ENCODE measurements at places on chromosomes 16 and 17.

GRCh38 chr16:85448557-85449190 lies 164.4 kb upstream of the GSE1 start:
- peak; percentile 36 for DNase-seq

DNA sequence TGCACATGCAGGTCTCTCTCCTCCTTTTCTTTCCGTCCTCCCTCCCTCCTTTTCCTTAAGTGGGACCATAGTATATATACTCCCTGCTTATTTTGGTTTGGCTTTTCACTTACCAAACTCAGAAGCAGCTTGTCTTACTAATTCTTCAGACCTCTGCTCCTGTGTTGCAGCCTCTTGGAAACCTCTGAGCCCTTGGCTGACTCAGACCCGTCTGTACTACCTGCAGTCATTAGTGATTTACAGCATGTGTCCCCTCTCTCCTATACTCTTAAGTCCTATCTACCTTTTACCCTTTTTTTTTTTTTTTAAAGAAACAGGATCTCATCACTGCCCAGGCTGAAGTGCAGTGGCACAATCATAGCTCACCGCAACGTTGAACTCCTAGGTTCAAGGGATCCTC lies 207.0 kb downstream of the STX8 start:
- DNase-seq, result no peak

- DNase-seq, result no peak
These were observed 1.1 kb upstream of the PHF23 start for GRCh38 chr17:7240375-7240774.

GRCh38 chr16:82629441-82630027 lies 2.8 kb downstream of the CDH13 start:
- no peak for DNase-seq

- DNase-seq, result no peak
These were observed 11.2 kb upstream of the RANGRF start for GRCh38 chr17:8277317-8277716.

GRCh38 chr17:50364715-50365114 lies 8.3 kb downstream of the MRPL27 start:
- DNase-seq, result no peak

GRCh38 chr16:69503244-69503643 lies 62.5 kb upstream of the NFAT5 start:
- DNase-seq, result no peak

GRCh38 chr16:77971306-77972061 lies 50.9 kb upstream of the CLEC3A start:
- DNase-seq, result peak; percentile 68

- DNase-seq, result no peak
These were observed 20.2 kb downstream of the GOSR2 start for GRCh38 chr17:46943218-46943500.

- DNase-seq, result no peak
These were observed 32.2 kb downstream of the KIAA0753 start for GRCh38 chr17:6608321-6608720.

DNA sequence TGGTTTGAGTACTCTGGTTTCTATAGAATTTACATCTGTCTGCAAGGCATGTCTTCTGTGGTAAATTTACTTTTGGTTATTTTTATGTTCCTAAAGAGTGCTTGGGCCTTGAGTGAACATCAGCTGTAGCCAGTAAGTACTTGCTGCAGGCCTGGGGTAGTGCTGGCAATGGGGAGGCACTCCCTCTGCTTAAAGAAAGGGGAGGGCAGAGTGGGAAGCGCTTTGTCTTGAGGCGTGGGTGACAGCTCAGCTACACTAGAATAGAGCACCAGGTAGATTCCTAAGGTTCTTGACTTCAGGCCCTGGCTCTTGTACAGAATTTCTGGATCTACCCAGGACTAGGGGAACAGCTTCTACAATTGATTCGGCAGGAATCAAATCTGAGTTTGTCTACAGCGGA lies 50.6 kb downstream of the MPHOSPH6 start:
- no peak for DNase-seq

DNA sequence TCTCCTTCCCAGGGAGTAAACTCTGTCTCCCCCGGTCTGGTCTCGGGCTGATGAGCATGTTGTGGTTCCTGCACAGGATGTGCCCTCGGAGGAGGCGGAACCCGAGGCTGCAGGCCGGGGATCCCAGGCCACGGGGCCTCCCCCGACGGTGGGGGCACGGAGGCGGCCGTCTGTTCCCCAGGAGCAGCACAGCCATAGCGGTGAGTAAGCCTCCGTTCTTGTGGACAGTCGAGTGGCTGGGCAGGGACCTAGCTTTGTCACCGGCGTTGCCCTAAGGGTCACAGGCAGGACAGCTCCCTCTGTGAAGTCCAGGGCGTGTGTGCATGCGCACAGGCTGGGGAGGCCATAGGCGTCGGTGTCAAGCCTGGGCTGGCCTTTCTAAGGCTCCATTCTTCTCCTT lies 3.5 kb downstream of the ZNF213 start:
- no peak for DNase-seq

DNA sequence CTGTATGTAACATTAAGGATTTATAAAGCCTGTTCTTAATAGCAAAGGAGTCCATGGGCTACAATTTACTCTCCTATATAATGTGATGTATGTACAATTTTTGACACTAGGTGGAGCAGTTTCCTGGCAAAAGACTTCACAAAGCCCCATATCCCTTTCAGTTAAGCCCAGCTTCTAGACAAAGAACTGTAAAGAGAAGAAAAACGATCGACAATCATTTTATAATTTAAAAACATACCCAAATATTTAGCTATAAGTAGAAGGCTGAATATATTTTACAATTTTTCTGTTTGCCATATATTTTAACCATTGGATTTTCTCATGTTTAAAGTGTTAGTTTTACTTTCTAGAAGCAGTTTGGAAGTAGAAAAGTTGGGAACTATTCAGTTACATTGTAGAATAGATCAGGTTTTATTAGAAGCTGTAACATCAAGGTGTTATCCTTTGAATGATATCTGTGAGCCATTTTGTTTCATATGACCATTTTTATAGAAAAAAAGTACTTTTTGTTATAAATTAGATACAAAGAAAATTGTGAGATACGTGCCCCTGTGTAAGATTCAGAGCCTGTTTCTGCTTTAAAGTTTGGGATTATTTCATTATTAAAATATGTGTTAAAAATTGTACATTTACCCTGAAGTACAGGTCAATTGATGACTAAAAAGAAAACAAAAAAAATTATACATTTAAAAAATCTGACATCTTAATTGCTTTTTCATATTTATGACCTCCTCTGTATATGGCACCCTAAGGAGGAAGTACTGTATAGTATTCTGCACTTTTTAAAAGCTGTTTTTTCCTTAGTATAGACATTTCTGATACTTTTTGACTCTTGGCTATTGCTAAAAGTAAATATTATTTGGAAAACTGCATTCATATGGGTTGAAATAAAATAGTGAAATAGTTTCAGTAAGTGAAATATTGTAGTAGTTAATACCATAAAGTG lies 46.3 kb downstream of the VMP1 start:
- peak; percentile 90 for DNase-seq

DNA sequence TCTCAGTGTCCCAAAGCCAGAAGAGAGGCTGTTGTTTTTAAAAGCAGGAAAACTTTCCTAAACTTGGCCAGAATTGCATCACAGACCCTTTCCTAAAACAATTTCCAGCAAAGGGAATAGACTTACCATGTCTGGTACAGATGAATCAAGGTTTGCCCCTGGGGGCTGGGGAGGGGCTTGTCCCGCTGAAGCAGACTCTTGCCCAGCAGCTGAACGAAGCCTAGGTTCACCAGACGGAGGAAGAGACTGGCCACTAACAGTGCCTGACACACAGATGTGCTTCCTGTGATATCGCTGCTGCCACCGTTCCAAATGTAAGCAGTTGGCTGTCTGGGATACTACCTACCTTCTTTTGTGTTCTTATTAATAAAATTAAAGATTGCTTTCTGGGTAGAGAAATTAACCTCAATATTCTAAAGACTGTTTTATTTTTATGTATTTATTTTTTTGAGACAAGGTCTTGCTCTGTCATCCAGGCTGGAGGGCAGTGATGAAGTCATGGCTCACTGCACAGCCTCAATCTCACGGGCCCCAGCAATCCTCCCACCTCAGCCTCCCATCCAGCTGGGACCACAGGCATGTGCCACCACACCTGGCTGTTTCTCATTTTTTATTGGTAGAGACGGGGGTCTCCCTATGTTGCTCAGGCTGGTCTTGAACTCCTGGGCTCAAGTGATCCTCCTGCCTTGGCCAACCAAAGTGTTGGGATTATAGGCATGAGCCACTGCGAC lies 13.5 kb downstream of the PRCD start:
- DNase-seq, result no peak

Measured in CD4-positive, alpha-beta T cell treated with Interleukin-4 for 4 hours (primary cell).